ENCODE measurements at places on chromosomes 16 and 17.

- DNase-seq: peak; percentile 57
These were observed 7.5 kb downstream of the DNASE1L2 start for GRCh38 chr16:2243781-2244180.

DNA sequence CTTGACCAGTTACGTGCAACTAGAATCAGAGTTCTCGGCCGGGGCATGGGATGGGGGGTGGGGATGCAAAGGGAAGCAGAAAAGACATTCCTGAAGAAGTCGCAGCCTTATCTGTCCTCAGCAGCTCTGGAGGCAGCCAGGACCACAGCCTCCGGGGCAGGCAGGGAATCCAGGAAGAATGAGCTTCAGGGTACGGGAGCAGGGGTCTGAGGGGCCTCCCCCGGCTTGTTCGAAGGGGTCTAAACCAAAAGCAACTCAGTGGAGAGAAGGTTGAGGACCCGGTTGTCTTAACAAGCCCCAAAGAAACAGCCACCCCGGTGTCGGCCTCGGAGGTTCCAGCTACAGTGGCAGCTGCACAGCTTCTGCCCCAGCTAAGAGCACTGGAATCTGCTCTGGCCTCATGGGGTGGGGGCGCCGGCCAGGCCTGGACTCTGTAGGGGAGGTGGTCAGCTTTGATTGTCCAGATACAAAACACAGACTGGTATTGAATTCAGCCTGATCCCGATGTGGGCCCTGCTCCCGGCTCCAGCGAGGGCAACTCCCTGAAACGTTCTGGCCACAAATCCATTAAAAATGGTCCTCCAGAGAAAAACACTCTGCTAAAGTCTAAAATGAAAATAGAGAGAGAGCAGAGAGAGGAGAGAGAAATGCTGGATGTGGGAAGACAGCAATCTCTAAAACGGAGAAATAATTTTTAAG is 7.7 kb downstream of the HOXB4 start:
- DNase-seq: peak; percentile 31

DNA sequence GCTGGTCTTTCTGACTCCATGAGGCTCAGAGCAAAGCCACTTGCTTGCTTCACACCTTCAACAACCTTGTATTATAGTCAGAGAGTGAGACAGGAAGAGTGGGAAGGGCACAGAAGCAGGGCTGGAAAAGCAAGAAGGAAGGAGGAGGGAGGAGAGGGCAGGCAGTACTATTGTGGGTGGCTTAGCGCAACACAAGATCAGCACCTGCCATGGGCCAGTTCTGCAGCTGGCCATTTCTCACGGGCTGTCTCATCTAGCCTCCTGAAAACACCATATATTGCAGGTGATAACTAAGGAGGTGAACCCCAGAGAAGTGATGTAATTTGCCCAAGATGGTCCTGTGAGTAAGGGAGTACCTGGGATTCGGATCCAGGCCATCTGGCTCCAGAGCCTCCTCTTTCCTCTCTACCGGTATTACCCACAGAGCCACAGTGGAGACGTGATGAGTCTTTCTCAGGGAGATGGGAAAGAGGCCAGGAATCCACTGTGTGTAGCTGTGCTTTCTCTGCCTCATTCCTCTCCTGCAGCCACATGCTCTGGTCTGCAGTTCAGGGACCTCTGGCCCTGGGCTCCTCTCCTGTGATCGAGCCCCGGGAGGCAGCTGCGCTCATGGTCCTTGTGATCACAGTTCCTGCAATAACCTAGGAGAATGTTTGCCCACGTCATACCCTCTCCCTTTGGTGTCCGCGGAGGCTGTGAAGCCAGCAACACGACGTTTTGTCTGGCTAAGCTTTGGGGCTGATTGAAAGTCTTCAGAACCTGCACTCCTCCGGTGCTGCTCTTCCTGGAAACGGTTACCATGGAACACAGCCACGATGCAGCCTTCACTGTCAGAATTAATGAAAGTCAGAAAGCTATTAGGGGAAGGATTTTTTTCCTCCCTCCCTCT is 178.1 kb upstream of the CCL2 start:
- DNase-seq: no peak

DNA sequence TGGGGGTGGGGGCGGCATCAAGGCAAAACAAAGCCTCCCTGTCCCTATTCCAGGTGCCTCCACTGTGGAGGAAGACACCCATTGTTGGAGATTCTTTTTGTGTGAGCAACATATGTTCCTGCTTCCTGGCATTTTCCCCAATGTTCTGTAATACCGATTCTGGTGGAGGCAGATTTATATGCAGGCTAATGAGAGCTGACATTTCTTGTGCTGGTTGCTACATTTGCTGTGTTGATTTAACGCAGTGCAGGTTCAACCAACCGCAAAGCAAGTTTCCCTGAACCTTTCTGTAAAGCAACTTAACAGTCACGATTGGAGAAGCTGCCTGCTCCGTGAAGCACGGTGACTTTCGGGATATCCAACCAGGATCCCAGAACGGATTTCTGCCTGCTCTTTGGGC is 260.5 kb downstream of the CBLN1 start:
- no peak for DNase-seq

GRCh38 chr16:61890386-61890785 is 145.9 kb downstream of the CDH8 start:
- no peak for DNase-seq

DNA sequence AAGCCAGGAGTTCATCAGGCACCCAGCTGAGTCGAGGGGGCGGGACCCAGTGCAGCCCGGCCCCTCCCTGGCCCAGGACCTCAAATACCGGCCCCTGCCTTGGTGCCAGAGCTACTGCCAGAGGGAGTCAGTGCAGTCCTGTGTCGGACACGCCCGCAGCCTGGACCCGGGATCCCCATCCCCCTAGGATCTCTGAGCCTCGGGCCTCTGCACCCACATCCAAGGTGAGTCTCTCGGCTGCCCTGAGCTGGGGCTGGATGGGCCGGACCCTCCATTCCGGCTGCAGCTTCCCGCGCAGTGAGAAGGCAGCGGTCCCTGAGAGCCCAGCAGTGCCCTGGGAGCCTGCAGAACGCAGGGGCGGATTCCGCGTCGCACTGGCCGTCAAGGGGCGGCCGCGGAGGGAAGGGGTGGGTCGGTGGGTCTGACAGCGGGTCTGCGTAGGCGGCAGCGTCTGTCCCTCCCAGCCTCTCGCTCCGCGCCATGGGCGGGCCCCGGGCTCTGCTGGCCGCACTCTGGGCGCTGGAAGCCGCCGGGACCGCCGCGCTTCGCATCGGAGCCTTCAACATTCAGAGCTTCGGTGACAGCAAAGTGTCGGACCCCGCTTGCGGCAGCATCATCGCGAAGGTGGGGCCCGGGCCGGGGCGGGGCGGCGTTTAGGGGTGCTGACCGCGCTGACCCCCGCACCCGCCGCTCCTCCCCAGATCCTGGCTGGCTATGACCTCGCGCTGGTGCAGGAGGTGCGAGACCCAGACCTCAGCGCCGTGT is at the start of gene DNASE1L2:
Gene DNASE1L2, plus strand, starts transcription at position 108 of the 765 bp plus-strand sequence. Its CDS starts 373 bp downstream, at position 481.
- DNase-seq: no peak

DNA sequence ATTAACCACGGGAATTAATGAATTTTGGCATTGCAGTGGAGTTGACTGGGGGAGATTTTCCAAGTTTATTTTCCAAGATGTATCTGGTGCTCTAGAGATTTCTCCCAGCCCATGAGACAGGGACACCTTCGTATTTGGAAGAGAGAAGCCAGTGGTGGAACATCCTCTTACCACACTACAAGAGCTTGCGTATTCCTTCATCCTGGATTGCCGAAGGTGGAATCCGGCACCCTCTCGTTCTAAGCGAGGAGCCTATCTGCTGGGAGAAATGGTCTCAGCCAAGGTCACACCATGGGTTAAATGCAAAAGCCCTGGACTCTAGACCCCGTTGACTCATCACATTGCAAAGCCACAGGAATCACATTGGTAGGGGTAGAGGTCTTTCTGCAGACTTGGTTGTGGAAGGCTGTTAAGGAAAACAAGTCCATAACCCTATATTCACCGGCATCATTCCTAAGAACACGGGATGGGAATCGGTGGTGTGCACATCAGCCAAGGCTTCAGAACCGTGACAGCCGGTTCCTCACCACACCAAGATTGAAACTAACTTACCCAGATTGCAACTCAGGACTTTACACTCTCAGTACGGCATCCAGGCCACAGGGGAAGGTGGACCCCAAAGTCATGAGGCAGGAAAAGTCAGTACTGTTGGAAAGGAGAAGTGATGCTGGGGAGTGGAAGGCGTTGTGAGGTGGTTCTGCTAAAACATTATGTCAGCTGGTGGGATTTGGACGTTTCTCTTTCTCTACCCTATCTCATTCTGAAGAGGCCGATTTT is 259.8 kb downstream of the CPPED1 start:
- DNase-seq: no peak

DNA sequence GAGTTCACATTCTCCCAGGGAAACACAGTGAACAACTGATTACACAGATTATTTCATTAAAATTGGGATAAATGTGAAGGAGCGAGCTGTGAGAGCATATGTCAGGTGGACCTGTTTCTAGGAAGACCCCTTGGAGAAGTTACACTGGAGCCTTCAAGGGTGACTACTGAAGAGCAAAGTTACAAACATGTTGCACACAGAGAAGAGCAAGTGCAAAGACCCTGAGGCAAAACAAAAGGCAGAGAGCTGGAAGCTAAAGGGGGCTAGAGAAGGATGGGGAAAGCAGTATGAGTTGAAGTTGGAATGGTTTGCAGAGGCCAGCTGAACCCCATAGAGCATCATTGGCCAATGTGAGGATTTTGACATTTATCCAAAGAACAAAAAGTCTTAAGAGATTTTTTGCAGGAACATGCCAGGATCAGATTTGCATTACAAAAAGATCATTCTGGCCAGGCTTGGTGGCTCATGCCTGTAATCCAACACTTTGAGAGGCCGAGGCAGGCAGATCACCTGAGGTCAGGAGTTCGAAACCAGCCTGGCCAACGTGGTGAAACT is 14.1 kb downstream of the PDZD9 start:
- DNase-seq: no peak

DNA sequence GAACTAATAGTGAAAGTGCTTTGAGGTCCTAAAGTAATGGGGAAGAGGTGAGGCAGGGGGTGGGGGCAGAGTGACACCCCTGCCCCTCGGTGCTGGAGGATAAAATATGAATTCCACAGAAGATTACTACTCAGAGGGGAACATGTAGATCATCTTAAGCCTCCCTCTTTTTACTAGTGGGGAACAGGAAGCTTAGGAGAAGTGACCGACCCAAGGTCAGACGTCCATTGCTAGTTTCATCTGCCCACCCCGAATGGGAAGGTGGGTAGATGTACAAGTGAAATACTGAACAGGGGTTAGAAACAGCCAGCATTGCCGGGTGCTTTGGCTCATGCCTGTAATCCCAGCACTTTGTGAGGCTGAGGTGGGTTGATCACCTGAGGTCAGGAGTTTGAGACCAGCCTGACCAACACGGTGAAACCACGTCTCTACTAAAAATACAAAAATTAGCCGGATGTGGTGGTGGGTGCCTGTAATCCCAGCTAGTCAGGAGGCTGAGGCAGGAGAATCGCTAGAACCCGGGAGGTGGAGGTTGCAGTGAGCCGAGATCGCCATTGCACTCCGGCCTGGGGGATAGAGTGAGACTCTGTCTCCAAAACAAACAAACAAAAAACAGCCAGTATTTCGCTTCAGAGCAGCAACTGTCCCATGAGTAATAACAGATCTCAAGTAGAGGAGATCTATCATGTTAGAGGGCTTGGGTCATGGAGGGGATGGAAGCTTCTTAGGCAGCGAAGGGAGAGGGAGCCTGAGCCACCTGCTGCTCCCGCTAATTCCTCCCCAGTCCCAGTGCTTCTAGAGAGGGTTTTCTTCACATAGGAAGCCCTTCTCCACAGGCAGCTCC is 1.2 kb upstream of the NR1D1 start:
- no peak for DNase-seq

DNA sequence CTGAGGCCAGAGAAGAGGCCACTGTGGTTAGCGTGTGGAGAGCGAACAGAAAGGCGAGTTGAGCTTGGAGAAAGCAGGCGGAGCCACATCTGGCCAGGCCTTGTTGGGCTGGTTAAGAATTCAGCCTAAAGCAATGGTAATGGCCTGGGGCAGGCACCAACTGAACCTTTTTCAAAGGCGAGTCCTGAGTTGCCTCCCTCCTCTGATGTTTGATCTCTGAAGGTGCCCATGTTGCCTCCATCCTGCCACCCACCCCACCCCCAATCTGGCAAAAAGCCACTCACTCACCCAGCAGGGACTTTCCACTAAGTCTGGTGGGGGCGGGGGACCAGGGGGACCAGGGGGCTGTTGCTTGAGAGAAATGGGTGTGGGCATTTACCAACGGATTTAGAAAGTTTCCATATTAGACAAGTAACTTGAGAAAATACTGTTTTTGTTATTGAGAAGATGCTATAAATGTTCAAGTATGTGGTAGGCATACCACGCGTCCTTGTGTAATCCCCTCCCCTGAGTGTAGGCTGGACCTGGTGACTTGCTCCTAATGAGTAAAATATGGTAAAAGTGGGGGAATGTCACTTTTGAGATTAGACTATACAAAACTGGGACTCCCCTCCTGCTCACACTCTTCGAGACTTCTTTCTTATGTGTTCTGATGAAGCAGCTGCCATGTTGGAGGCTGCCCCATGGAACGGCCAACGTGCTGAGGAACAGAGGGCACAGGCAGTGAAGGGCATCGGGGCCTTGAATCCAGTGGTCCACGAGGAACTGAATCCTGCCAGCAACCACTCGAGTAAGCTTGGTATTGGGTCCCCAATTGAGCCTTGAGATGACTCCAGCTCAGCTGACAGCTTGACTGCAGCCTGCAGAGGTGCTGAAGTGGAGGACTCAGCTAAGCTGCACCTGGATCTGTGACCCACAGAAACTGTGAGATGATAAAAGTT is 29.9 kb upstream of the TNS4 start:
- DNase-seq: no peak

GRCh38 chr16:17076818-17077498 is 393.8 kb downstream of the XYLT1 start:
- DNase-seq: no peak

DNA sequence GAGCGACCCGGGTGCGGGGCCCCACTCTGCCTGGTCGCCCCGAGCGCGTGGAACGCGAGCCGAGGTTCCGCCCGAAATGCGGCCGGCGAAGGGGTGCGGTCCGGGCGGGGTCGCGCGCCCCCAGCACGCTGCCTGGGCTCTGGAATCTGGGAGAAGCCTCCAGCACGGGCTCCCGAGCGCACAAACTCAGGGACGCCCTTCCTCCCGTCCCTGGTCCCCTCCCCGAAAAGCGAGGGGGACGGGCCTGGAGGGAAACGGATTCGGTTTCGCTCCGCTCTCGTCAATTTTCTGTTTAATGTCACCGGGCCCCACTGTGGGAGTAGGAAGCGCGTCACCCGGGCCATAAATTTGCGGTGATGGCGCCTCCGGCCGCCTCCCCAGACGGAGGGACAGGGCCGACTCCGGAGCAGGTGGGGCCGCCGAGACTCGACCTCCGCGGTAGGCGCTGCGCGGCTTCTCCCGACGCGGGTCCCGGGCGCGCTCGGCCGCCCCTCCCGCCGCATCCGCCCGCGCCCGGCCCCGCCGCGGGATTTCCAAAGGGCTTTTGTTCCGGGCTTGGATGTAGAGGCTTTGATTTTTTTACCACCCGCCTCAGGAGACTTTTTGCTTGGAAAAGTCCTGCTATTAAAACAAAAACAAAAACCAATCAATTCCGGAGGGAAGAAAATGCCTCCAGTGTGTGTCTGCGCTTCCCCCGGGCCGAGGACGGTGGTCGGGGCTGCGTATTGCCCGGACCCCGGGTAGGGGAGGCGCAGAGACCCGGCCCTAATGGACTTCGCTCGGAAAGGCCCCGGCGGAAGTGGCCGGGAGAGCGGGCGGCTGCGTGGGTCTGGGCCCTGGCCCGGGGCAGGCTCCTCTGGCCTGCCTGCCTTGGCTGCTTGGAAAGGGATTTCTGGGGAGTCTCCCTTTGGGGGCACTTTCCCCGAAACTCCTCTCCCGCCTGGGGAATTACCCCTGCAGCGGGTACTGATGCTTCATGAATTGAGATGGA is 7.9 kb upstream of the BAHCC1 start:
- peak; percentile 80 for DNase-seq

Measured in natural killer cell treated with Interleukin-12 subunit alpha and Interleukin-12 subunit beta and Interleukin-15 and Interleukin-18, amount 100 ng/mL, for 72 hours (primary cell).